ENCODE measurements at places on chromosomes 4 and X.

DNA sequence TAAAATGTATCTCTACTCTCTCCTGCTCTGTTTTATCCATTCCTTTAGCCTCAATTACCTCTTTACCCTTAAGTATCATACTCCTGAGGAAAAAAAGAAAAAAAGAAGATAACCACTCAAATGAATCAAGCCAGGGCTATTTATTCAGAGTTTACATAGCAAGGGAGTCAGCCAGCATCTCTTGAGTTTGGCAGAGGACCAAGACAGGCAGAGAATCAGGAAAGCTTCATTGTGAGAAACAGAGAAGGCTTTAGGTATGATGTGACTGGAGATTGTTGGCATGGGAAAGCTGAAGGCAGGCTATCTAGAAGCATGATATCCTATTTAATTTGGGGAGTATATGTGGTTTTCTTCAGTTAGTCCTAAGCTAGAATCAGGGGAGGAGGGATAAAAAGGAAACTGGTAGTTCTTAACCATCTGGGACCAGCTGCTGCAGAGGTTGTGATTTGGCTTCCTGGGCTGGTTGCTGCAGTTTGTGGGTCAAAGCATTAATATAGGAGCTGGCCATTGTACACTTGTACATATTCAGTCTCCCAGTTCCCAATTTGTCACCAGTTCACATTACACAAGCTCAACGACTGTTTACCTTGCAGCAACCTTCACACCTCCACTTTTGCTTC lies 11.2 kb downstream of the APELA start:
- DNase-seq, result no peak

- DNase-seq, result no peak
Observed at GRCh38 chr4:25884031-25884782, 21.4 kb upstream of the SEL1L3 start.

- DNase-seq, result no peak
Observed at GRCh38 chr4:119510395-119511149, 118.0 kb downstream of the PDE5A start.

GRCh38 chrX:132623942-132624341 lies 135.1 kb upstream of the MBNL3 start:
- DNase-seq, result no peak

GRCh38 chr4:112885897-112886296 lies 163.6 kb upstream of the ANK2 start:
- DNase-seq, result no peak

DNA sequence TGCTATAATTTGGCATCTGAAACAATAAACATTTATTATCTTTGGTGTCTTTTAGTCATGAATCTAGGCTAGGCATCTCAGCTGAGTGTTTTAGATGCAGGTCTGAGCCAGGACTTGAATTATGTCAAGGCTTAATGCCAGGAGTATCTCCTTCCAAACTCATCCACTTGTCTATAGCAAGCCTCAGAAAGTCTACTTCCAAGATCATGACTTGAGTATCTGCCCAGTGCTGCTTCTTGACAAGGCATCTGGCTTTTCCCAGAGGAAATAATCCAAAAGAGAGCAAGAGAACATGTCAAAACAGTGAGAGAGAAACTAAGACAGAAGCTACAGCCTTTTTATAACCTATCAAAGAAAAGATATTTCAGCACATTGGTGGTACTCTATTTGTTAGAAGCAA lies 1052.1 kb upstream of the PCDH10 start:
- DNase-seq, result no peak

DNA sequence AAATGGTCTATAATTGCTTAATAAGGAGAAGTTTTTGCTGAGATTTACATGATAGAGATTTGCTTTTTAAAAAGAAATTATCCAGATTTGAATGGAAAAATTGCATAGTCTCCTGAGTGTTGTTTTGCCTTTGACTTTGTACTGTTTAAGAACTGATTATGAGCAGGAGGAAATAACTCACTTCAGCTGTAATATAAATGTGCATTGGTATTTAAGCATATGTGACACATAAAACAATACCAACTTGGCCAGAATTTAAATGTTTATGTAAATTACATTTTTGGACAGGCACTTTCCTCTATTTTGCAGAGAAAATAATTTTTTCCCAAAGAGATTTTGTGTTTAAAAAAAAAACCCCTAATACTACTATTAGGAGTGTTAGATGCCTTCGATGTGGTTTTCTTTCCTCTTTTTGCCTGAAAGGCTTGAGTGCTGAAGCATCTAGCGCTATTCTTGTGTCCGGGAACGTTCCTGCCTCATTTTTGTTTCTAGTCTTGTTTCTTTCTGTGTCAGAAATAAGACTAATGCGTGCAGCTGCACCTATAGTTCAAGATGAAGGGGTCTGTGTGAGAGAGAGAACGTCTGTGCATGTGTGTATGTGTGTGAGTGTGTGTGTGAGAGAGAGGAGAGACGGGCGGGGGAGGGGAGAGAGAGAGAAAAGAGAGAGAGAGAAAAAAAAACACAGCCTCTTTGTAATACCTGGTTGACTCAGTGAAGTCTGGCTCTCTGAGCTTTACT lies 60.8 kb downstream of the TBL1X start:
- no peak for DNase-seq

- no peak for DNase-seq
Observed at GRCh38 chr4:142700531-142700930, 145.6 kb downstream of the INPP4B start.

DNA sequence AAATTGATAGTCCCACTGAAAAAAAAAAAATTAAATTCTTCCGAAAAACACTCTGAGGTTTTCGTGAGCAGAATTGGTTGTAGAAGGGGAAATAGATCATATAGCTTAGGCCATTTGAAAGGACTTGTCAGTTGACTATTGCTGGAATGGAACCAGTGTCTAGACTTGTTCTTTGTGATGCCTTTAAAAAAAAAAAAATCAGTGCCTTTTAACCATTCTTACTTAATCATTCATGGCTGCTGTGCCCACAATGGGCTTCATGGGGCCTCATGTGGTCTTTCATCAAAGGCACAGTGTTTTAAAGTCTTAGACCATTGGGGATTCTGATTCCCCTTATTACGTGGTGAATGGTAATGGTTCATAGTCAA lies 139.3 kb downstream of the AFF1 start:
- no peak for DNase-seq

GRCh38 chr4:180031330-180031729 lies 2211.9 kb upstream of the TENM3 start:
- DNase-seq, result no peak

GRCh38 chrX:82765811-82766210 lies 742.3 kb upstream of the POU3F4 start:
- no peak for DNase-seq

DNA sequence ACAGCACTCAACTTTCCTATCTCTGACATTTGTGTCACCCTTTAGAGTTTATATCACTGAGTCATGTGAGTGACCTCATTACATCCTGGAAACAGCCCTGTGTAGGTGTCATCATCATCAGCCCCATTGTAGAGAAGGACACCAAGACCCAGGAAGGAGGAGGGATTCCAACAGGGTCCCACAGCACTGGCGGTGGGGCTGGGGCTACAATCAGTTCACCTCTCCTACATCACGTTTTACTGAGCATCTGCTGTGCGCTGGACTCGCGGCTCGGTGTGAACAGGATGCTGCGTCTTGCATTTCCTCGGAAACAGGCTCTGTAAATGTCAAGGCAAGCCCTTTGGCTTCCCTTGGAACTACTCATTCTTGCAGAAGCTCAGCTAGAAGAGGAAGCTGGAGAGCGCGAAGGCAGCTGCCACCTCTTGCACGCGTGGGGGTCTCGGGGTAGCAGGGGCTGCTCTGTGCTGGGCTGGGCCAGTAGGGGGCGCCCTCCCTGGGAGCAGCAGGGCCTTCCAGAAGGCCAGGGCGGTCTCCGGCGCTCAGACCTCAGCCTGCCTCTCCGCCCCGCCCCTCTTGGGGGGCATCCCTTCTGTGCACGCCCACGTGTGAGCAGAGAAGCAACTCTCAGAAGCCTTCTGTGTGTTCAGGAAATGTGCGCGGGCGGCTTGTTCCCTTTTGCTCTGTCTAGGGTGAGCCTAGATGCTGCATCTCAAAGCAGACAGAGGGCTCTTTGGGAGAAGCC lies 29.0 kb downstream of the REELD1 start:
- DNase-seq, result no peak

DNA sequence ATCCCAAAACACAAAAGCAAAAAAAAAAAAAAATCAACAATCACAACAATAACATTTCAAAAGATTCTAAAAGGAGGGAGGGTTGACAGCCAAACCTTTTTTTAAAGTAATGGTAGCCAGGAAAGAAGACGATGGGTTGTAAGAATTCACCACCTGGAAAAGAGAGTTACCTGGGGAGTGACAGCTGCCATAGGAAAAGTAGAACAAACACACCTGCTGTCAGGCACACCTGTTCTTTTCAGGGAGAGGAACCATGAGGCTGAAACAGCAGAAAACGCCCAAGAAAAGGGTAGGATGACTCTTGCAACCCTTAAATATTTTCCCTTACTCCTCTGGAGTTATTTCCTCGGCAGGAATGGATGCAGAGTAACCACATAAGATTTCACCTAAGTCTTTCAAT lies 388.4 kb upstream of the TEX13C start:
- no peak for DNase-seq

DNA sequence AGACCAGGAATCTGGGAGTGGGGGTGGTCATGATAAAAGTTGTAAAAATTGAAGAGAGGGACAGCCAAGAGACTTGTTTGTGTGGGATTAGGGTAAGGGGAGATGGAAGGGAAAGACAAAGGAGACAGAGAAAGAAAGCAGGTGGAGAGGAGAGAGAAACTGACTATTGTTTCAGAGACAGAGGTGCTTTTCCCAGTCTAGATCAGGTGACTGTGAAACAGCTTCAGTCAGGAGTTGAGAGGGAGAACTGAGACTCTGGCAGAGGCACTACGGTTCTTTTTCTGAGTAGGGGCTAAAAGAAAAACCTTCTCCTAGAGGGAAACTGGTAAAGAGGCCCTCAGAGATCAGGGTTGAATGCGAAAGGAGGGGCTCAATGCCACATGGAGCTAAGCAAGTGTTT lies 106.4 kb downstream of the KDR start:
- no peak for DNase-seq

GRCh38 chr4:10656420-10656819 lies 28.1 kb downstream of the CLNK start:
- peak; percentile 33 for DNase-seq

DNA sequence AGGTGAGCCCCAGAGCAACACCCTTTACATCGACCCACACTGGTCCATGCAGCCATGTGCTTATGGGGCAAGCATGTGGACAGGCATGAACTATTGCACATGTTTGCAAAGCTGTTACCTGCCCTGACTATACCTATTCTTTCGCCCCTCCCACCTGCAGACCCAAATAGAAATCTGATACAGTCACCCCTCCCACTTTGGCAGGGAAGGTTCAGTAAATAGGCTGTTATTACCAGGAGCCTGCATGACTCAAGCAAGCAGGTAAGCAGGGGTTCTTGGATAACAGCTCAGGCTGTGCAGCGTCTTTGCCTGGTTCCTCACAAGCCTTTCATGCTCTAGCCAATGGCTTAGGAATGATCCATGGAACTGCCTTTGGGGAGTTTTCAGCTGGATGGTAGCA lies 122.7 kb upstream of the DIPK2B start:
- no peak for DNase-seq

GRCh38 chrX:43469391-43470054 lies 186.6 kb upstream of the MAOA start:
- DNase-seq, result no peak

DNA sequence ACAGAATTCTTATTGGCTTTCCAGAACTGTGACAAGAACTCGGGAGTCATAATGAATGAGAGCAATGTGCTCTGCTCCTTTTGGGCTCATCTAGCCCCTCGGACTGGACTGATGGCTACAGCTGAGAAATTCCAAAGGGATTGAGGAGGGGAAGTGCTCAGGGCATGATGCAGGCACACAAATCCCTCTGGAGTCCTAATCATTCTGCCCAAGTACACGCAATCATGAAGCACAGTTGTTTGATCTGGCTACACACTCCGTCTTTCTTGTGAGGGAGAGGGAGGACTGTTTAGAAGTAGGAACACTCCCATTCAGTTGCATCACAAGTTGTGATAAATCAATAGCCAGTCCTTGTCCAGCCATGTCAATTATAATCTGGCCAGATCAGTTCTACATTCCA lies 237.5 kb downstream of the COL25A1 start:
- no peak for DNase-seq

GRCh38 chrX:100413229-100413628 lies 3.2 kb upstream of the PCDH19 start:
- DNase-seq, result peak; percentile 20

- no peak for DNase-seq
Observed at GRCh38 chrX:80011522-80011921, 3.0 kb upstream of the TBX22 start.

GRCh38 chr4:8928074-8928473 lies 56.4 kb upstream of the HMX1 start:
- no peak for DNase-seq

GRCh38 chr4:107389965-107390364 lies 330.1 kb downstream of the PAPSS1 start:
- no peak for DNase-seq

- DNase-seq, result no peak
Observed at GRCh38 chr4:72118017-72118416, 86.2 kb downstream of the NPFFR2 start.

- no peak for DNase-seq
Observed at GRCh38 chrX:72299891-72300630, 5.7 kb downstream of the CITED1 start.

GRCh38 chr4:81353861-81354260 lies 117.8 kb downstream of the RASGEF1B start:
- no peak for DNase-seq

DNA sequence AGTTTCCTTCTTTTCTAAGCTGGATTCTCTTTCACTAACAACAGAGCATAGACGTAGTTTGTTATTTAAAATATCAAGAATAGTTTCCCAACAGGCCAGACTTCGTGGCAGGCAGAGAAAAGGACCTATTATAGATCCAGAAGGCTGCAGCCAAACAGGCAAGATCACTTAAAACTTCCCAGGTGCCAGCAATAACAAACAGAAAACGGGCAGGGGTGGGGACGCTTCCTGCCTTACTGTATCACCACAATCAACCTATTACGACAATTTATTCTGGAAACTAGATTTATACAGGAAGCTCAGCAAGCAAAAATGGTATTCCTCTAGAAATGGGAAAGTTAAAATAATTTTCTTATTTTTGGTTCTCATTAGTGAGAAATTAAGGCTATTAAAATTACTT lies 22.1 kb downstream of the RWDD4 start:
- no peak for DNase-seq

GRCh38 chr4:113825272-113825671 lies 63.7 kb upstream of the CAMK2D start:
- DNase-seq, result no peak

DNA sequence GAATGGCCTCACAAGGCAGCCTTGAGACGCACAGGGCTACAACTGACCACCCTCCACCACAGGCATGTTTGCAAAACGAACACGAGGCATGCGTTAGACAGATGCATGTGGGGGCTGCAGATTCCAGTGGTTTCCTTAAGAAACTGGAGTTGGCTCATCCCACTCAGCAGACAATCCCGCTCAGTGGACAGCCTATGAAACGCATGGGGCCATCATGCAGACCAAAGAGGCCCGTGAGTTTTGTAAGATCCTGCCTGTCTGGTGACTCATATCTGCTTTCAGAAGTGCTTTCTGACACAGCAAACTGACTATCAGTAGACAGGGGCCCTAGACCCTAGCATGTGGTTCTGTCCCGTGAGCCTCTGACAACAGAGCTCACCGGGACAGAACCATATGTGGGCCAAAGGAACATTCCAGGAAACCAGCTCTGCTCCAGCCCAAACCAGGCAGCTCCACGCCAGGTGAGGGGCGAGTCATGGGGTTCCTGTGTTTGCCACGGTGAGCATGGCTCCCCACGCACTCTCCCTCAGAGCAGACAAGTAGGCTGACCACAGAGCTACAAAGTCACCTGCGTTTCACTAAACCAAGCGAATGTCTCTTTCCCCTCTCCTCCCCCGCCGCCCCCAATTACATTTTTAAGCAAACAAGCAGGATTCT lies 74.4 kb downstream of the MTMR1 start:
- DNase-seq, result no peak
